ENCODE measurements at places on chromosomes 3 and 15.

- no peak for DNase-seq
Observed at GRCh38 chr3:197088370-197088769, 58.8 kb upstream of the MELTF start.

DNA sequence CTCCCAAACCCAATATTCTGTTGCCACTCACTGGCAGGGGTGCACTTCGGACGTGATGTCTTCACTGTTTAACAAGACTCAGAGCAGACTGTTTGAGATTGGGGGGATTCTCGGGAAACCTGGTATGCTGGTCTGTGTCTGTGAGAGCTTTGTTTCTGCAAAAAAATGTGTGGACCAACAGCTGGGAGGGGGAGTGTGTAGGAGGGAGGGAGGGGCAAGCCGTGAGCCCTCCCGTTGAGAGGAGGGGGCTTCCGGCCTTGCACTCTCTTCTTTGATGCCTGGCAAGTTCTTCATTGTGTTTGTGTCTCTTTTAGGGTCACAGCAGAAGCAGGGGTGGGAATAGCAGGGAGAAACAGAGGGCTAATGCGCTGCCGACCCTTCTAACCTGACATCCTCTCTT is 74.9 kb upstream of the NDN start:
- DNase-seq, result no peak

DNA sequence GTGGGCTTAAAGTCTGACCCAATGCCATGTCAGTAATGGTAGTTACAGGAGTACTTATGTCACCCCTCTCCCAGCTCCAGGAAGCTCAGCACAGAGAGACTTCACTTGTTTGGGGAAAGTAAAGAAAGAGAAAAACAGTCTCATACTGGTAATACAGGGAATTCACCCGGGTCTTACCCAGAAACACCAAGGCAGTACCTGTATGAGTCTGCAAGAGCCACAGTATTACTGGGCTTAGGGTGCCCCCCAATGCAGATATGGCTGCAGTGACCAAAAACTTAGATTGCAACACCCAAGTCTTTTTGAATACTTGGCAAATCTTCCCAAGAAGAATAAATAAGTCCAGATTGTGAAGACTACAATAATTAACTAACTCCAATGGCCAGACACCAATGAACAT is 622.1 kb downstream of the IGSF11 start:
- no peak for DNase-seq

DNA sequence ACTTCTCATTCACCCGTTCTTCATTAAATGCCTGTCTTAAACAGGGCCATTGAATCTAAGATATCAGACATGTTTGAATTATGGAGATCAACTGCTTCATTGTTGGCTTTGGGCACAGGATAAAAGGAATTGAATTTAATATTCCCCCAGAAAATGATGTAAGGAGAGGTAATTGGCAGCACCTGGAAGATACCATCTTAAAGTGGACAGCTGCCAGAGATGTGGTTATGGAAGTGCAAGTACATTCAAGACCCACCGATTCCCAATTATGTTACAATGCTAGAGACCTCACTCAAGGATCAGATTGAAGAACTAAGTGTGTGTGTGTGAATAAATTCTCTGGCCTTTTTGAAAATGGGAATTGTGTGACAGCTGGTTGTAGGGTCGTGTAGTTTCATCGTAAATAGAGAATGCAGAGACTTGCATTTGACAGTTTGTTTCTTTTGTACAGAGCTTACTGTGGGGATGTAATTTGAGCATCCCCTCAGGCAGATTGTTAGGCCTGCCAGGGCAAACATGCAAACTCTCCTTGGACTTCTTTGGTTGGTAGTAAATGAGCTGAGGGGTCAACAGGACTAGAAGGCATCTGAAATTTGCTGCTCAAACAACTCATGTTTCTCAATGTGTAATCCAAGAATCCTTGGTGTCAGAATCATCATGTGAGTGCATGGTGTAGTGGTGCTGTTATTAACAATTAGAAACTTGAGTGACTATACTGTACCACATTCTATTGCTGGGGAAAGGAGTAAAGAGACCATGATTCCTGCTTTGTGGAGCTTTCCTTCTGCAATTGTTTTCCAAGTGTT is 359.2 kb upstream of the THRB start:
- DNase-seq, result no peak

- no peak for DNase-seq
Observed at GRCh38 chr3:128163432-128163831, 10.2 kb downstream of the EEFSEC start.

DNA sequence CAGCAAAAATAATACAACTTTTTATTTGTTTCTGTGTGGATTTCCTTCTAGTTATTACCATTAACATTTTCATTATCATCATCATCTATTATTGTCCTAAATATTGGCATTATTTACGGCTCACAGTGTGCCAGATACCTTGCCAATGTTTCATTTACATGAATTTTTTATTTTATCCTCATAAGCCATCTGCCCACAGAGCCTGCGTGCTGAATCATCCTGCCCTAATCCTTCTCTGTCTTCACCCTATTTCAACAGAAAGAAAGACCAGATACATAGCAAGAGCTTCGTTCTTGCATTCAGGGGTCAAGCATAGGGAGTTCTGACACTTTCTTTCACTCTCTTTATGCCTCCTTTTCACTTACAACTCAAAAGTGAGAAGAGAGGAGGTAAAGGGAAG is 82.0 kb downstream of the KCNMB2 start:
- no peak for DNase-seq

GRCh38 chr3:144963810-144964209 is 992.2 kb downstream of the DIPK2A start:
- DNase-seq, result no peak

GRCh38 chr15:58115692-58116091 is 22.5 kb upstream of the AQP9 start:
- no peak for DNase-seq

DNA sequence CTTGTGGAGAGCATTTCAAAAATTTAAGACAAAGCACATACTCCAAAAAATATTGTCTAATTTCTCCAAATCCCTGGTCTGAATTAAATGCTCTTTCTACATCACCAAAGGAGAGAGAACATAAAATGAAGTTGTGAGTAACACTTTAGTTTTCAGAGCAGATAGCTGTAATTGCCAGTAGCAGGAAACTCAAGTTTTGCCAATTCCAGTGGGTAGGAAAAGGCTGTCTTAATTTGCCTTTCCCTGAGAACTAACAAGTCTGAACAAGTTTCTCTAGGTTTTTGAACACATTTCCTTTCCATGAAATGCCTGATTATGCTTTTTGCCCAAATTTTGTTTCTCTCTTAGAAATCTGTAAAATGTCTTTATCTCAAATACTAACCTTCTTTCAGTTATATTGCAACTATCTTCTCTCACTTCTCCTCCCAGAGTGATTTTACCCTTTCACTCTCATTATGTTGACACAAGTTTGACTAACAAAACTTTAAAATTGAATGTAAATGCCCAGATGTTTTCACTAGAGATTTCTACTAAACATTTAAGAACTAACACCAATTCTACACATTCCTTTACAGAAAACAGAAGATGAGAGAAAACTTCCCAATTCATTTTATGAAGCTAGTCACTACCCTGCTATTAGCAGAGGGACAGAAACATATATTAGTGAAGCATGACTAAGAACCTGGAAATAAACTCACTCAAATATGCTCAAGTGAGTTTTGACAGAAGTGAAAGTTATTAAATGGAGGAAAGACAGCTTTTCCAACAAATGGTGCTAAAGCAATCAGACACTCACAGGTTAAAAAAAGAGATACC is 38.4 kb downstream of the RFX7 start:
- no peak for DNase-seq

GRCh38 chr3:30963223-30963722 is 68.8 kb upstream of the GADL1 start:
- DNase-seq, result no peak

DNA sequence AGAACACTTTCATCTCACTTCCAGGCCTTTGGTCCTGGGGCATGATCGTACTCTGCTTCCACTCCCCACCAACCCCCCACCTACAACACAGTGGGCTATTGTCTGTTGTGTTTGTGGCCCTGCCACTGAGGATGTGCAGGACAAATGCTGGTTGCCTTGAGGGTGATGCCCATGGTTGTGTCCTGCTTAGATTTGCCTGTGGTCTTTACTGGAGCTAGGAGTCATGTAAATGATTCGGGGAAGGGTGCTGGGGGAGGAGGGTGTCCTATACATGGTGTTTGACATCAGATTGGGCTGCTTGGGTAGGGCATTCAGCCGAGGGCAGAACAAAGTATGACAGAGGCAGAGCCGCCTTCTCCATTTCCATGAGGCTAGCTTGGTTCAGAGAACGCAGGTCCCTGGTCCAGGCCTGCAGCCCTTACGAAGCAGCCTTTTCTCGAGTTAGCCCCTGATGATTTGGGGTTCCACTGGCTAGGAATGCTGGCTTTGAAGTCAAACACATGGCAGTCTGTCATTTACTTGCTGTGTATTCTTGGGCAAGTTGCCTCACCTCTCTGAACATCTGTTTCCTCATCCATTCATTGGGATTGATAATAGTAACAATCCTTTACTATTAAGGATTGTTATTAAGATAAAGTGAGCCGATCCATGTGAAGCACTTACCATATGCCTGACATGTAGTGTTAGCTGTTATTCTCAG is 6.9 kb downstream of the CORO2B start:
- no peak for DNase-seq

DNA sequence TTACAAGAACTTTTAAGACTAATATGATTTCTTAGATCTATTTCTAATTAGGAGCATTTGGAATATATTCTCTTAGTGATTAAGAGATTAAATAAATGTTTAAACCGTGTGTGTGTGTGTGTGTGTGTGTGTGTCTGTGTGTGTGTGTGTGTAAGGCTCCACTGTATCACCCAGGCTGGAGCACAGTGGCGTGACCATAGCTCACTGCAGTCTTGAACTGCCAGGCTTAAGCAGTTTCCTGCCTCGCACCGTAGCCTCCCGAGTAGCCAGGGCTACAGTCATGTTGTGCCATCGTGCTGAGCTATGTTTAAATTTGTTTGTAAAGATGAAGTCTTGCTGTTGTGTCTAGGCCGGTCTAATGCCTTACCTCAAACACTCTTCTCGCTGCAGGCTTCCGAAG is 109.4 kb downstream of the KLHL25 start:
- no peak for DNase-seq

DNA sequence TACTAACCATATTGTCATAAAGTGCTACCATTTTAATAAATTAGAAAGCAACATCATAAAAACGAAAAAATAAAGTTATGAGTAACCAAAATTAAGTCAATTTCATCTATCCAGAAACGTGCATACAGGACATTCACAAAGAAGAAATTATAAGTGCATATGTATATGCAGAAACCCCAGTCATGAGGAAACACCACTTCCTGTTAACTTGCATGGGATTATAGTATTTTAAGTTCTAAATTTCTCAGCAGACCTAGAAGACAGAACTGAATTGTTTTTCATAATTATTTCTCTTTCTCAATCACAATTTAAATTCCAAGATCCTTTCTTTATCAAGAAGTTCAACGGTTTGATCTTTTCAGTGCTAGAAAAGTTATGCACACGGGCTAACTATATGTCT is 1.4 kb upstream of the KBTBD8 start:
- no peak for DNase-seq

DNA sequence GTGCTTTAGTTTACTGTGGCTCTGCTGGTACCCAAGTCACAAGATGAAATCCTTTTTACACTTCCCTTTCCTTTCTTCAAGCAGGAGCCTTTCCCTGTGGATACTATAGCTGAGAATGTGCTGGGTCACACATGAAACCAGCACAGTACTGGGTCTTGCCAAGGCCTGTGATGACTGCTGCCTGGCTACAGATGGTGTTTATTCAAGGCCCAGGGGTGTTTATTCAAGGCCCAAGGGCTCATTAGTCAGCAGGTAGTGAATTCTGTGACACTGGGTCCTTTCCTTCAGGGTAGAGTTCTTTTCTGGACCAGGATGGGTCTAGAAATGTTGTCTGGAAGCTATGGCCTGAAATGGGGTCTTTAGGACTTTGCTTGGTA is 99.4 kb downstream of the SH3GL3 start:
- DNase-seq, result no peak

- DNase-seq, result no peak
Observed at GRCh38 chr15:99734575-99734974, 1.3 kb upstream of the LYSMD4 start.

- DNase-seq, result no peak
Observed at GRCh38 chr15:63474810-63475316, 29.5 kb upstream of the USP3 start.

- no peak for DNase-seq
Observed at GRCh38 chr3:88957711-88958439, 149.5 kb upstream of the EPHA3 start.

- no peak for DNase-seq
Observed at GRCh38 chr15:51367322-51367976, 26.0 kb downstream of the GLDN start.

DNA sequence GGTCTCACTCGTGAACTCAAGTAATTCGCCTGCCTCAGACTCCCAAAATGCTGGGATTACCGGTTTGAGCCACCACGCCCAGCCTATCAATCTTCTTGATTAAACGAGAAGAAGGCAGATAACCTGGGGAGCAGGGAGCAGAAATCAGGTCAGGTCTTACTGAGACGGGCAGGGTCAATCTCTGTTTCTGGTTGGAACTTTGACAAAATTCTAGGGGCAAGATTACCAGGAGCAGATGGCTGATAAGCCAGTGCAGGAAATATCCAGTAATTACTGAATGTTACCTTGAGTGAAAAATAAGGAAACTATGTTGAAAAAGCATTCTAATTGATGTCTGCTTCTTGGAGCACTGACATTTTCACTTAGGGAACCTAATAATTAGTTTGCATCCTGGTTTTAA is 24.4 kb upstream of the GOLM2 start:
- DNase-seq, result no peak

GRCh38 chr15:48967336-48967735 is 3.6 kb upstream of the SHC4 start:
- no peak for DNase-seq

GRCh38 chr3:127688416-127689265 is 15.9 kb downstream of the ABTB1 start:
- DNase-seq, result no peak

DNA sequence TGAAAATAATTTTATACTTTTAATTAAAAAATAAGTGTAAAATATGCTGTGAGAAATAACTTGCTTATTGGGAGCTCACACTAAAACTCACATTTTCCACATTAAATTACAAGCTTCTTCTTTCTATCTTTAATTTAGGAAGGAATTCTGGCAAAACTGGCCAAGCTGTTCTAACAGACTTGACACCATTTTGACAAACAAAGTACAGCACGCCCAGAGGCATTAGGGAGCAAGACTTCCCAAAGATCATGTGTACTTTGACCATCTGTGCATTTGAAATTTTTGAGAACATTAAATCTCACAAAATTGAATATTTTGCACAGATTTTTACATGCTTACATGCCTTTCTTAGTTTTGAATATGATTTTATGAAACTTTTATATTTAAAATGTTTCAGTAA is 1288.4 kb upstream of the CADM2 start:
- no peak for DNase-seq
